ENCODE measurements at places on chromosomes 13 and 19.

GRCh38 chr13:41568143-41568971 lies 111.0 kb downstream of the RGCC start:
- DNase-seq, result no peak

GRCh38 chr13:95060014-95060519 lies 241.2 kb downstream of the ABCC4 start:
- no peak for DNase-seq

GRCh38 chr13:35496761-35497386 lies 20.4 kb upstream of the MAB21L1 start:
- DNase-seq, result no peak

- DNase-seq, result no peak
Observed at GRCh38 chr19:55623561-55623960, 805 bp downstream of the ZNF784 start.

DNA sequence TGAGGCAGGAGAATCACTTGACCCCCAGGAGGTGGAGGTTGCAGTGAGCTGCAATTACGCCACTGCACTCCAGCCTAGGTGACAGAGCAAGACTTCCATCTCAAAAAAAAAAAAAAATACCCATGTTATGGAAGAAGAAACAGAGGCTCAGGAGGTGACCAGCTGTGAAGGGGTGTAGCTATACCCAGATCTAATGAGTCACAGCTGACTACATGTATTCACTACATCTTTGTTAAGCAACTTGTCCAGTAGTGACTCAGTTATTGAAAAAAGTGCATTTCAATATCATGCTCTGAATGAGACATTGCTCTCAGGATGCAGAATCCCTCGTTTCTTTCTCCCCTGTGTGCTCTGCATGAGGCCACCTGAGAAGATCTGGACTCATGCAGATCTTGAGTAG lies 16.1 kb upstream of the SPART start:
- DNase-seq, result no peak

DNA sequence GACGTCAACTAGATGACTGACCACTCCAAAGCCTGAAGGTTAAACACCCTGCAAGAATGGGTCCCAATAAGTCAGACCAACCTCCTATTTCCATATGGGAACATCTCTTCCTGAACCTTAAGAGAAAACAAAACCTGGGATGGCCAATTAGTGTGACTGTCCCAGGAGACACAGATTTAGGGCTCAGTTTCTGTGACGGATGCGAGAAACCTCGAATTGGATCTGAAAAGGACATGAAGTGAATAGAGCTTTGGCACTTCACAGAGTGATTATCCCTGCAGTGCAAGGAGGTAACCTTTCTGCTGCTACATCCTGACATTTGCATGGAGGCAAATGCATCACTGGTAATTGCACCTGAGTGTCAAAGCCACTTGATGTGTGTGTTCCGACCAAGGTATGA lies 442.2 kb upstream of the KLF12 start:
- DNase-seq, result no peak

DNA sequence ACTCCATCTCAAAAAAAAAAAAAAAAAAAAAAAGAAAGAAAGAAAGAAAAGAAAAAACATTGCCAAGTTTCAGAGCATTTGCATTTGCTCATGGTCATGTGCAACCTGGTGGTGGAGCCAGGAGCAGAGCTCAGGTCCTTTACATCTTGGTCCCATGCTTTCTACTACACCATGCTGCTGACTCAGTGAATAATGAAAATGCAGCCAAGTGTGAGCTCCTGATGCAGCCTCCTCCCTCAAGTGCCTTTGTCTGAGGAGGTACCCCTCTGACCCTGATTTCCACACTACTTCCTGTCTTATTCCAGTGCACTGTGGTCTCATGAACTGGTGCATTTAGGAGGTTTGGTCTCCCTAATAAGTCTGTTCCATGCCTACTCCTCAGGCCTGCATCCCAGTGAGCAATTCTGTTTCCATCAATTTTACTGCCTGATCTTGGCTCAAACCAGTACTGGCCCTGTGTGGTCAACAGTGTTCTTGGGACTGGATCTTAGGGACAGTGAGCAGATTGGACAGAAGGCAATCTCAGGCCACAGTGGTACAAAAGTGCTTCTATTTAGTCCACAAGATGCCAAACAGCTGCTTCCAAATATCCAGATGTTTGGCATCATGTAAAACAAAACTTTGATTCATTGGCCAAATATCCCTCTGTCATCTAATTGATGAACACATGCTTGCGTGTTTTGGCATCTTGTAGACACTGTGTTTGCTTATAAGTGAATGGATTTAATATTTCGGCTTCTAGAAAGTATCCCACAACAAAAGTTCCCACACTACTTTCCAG lies 28.8 kb upstream of the LRCH1 start:
- no peak for DNase-seq

GRCh38 chr13:112333756-112334543 lies 42.2 kb upstream of the SPACA7 start:
- no peak for DNase-seq

DNA sequence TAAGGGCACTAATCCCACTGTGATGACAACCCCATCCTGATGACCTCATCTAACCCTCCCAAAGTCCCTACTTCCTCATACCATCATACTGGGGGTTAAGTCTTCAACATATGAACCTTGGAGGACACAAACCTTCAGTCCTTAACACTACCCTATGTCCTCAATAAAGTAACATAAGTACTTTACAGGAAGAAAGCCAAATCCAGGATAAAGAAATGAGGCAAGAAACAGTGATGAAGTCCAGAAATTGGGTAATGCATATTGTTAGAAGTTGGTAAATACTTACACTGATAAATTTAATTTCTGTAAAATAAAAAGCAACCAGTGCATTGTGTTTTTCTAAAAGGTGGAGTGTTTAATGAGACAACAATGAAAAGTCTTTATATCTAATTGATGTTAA lies 284.8 kb upstream of the SOX21 start:
- no peak for DNase-seq

- DNase-seq, result no peak
Observed at GRCh38 chr19:15288146-15288963, 44.0 kb downstream of the BRD4 start.

- peak; percentile 53 for DNase-seq
Observed at GRCh38 chr19:28466107-28467045, 746.6 kb downstream of the UQCRFS1 start.

GRCh38 chr13:40148101-40148500 lies 492.6 kb downstream of the COG6 start:
- DNase-seq, result no peak

- DNase-seq, result no peak
Observed at GRCh38 chr19:13241231-13242104, 91.3 kb downstream of the IER2 start.

GRCh38 chr19:53864308-53864836 lies 3.3 kb upstream of the MYADM start:
- DNase-seq, result no peak

DNA sequence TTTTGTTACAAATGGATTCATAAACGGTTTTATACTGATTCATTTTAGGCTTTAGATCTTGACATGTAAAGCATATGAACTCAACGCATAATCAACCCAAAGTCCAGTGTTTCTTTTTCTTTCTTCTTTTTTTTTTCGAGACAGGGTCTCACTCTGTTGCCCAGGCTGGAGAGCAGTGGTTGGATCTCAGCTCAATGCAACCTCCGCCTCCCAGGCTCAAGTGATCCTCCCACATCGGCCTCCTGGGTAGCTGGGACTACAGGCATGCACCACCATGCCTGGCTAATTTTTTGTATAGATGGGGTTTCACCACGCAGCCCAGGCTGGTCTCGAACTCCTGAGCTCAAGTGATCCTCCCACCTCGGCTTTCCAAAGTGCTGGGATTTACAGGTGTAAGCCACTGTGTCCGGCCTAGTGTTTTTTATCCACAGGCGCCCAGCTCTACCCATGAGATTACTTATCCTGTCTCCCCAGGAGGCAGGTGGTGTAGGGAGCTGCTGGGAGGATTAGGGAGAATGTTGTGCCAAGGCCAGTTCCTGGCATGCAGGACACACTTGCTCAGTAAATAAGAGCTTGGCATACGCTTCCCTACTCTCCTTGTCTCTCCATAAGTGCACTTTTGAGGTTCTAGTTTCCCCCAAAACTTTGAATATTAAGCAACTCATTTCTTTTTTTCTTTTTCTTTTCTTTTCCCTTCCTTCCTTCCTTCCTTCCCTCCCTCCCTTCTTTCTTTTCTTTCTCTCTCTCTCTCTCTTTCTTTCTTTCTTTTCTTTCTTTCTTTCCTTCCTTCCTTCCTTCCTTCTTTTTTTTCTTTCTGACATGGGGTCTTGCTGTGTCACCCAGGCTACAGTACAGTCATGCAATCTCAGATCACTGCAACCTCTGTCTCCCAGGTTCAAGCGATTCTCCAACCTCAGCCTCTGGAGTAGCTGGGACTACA lies 4.8 kb upstream of the CEBPA start:
- DNase-seq, result no peak

DNA sequence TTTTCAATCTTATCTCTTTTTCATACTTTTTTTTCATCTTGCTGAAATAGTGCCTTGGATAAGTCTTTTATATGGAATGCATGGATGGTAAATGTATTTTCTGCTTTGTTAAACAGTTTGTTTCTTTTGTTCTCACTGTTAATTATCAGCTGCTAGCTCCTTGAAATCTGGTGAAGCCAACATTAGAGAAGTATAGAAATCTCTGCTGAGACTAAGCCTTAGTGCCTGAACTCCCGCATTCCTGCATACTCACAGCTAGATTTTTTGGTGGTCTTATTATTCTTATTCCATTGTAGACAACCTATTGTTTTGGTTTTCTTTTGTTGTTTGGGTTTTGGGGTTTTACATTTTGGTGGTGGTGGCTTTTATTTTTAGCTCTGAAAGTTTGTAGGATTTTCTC lies 48.4 kb downstream of the DNAJC15 start:
- no peak for DNase-seq

DNA sequence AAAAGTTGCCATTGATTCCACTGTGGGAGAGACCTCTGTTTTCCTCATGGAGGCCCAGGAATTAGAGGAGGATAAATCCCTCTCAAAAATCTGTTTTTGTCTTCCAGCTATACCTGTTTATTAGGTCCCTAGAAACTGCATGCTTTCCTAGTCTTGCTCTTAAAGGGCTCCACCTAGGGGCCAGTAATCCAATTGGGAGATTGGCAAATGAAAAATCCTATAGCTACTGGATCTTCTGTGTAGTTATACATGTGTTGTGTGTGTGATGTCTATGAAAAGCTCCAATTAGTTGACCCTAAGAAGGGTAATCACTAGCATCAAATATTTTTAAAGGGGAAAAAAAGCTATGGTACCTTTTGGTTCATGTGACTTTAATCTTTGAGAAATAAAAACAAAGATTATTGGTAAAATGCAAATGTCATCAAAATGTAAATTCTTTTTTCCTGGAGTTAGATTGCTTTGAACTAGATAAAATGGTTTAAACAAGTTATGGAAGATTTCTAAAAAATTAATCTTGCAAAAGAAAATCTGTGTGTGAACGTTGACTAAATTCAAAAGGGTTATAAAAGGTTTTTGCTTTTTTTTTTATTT lies 63.4 kb upstream of the C1QTNF9B start:
- DNase-seq, result no peak

Data from stimulated activated CD4-positive, alpha-beta T cell treated with anti-CD3 and anti-CD28 coated beads, Interleukin-15, amount 100 ng/mL, for 48 hours (primary cell).